ENCODE measurements at places on chromosomes 12 and 14.

DNA sequence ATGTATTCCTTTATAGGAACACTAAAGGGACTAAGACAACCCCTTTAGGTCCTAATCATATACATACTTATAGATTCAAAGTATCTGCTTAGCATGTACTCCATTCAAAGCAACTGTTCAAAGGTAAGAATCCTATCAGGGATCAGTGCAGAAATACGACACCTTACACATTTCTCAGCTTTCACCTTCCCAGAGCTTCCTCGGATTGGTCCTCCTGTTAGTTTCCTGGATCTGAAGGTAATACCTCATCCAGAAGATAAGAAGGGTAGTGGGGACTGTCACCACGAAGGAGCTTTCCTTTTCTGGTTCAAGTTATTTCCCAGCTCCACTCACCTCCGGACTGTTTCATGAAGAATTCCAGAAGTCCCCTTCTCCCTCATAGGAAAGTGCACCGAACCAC lies 38.0 kb downstream of the RCOR1 start:
- no peak for DNase-seq

- no peak for DNase-seq
These were observed 9.9 kb upstream of the DYNC1H1 start for GRCh38 chr14:101954501-101954900.

DNA sequence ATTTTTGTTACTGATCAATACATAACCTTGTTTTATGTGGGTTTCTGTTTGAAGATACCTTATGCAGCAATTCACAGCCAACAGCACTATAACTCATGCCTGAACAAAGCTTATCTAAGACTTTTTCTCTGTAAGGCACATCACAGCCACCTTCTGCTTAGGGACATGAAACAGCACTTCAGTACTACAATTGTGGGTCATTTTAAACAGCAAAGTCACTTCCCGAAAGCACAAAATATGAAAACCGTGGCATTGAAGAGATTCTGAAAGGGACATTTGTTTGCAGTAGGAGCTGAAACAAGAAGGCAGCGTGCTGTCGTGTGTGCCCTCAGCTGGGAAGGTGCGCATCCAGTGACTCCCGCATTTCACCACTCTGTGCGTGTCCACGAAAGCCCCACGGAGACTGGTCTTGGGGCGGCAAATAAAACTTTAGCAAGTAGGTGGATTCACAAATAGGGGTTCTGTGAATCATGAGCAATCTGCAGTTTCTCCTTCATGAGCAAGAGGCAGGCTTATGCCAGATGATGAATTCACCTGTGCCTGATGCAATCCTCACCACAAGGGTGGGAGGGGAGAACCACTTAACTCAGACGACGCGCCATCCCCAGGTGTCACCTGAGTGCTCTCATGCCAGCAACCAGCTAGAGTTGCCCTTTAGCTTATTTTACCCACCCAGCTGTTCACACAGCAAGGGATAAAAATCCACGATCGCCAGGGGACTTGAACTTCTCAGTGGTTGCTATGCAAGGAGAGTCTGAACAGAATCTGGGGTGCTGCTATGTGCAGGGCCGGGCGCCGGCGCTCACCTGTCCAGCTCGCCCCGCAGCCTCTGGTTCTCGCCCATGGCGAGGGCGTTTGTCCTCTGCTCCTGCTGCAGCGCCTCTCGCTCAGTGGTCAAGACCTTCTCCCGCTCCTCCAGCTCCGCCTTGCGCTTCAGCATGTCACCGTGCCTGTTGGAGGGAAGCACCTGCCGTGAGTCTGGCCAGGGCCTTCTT lies 54.9 kb upstream of the GPR68 start:
- no peak for DNase-seq

DNA sequence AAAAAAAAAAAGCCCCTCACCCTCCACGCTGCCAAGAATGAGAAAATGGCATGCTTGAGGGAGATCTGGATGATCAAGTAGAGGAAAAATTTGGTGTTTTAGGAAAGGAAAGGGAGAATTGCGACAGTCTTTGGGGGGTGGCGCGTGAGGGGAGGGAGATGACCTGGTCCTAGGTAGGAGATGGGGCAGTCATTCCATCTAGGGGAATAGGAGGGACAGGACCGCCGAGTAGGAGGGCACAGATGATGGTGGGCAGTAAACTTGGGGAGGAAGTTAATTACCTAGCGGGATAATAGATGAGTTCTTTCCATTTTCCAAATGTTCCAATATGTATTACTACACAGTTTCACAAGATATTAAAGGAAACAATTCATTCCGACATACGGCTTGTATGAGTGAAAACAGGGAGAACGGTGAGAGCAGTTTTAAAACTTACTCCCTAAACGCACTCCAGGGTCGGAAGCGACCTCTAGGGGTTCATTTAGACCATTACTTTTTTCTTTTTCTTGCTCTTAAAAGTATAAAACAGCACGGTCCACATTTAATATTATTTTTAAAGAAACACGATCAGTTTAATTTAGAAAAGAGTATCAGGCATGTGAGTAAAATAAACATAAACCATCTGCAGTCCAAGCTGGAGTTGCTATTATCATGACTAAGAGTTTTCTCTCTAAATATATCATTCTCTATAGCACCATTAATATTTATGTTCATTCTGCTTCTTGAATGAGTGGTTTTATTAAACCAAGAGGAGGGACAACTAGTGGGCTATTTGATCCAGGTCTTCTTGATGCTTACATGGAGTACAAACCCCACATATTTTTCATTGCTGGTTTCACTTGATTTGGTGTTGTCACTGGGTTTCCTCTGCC lies 3.0 kb upstream of the FNTB start:
- no peak for DNase-seq

DNA sequence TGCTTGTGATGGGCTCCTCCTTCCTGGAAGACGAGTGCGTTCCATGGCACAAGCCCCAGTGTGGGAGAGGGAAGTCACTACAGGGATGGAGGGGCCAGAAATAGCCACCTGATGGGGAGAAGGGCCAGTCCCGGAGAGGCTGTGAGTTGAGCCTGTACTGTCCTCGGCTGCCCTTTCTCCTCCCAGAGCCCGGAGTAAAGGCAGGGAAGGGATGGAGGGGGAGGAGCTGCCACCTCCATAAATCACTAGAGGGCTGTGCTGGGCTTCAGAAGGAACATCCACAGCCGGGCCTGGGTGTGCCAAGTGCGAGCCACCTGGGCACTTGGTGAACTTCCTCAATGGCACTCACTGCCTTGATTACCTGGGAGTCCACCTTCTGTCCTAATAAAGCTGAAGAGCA lies 110.1 kb downstream of the RBM19 start:
- DNase-seq = no peak

GRCh38 chr12:49536526-49537071 lies 2.2 kb upstream of the KCNH3 start:
- DNase-seq = no peak

GRCh38 chr14:29035134-29035533 lies 268.5 kb downstream of the FOXG1 start:
- DNase-seq = no peak

DNA sequence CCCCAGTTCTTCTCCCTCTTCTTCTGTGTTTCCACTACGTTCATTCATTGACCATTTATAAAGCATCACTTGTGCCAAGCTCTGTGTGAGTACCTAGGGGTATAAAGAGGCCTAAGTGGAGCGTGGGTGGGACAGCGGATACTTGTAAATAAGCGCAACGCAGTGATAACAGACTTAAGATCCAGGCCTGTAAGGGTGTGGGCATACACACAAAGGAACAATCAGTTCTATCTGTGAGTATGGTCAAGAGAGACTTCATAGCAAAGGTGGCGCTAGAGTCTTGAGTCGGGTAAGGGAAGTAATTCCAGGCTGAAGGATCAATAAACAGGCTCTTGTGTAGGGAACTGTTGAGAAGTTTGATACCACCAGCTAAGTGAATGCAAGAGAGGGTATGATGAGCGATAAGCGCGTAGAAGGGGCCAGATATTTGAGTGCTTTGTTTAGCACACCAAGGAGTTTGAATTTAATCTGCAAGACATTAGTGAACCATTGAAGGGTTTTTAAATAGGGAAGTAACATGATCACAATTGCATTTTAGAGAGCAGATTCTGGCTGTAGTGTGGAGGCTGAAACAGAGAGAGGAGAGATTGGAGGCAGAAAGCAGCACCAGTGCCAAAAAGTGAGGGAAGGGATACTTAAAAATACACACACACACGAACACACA lies 1.0 kb upstream of the GXYLT1 start:
- DNase-seq = no peak

GRCh38 chr12:131309700-131310099 lies 356.0 kb downstream of the ADGRD1 start:
- DNase-seq = no peak

GRCh38 chr14:23047034-23047634 lies 5.1 kb downstream of the PSMB11 start:
- DNase-seq = no peak

DNA sequence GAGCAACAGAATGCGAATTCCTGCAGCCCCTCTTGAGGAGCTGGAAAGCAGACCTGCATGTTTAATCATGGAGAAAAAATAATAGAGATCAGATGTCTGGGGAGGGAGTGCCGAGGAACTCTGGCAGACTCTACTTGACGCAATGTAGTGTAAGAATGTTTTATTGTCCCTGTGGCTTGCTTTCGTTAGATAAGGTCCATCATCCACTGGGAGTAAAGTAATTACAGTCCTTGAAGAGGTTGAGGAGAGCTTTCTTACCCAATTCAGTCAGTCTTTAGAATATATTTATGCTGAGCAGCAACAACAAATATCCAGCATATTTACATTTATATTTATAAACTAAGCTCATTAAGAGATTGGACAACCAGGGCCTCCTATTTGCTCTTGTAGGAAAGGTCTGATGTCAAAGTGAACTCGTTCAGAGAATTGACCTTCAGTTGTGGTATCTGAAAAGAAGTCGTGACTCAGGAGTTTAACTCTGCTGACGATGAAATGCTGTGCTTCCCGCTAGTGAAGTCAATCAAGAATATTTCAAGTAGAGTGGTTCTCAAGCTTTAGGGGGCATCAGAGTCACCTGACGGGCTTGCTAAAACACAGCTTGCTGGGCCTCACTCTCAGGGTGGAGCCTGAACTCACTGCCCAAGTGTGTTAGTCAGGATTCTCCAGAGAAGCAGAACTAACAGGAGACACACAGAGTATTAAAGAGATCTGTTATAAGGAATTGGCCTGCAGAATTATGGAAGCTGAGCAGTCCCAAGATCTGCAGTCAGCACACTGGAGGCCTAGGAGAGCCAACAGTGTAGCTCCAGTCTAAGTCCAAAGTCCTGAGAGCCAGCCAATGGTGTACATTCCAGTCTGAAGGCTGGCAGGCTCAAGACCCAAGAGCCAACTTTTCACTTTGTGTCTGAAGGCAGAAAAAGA lies 139.3 kb upstream of the LMNTD1 start:
- no peak for DNase-seq

- peak; percentile 66 for DNase-seq
These were observed at the start of gene BATF for GRCh38 chr14:75522224-75522982. BATF (plus strand) TSS chr14:75522469; CDS start chr14:75522683, 214 bp downstream.
